ENCODE measurements at places on chromosomes 2 and 18.

GRCh38 chr18:9753846-9754245, 45.7 kb downstream of the RAB31 start:
- DNase-seq: no peak

DNA sequence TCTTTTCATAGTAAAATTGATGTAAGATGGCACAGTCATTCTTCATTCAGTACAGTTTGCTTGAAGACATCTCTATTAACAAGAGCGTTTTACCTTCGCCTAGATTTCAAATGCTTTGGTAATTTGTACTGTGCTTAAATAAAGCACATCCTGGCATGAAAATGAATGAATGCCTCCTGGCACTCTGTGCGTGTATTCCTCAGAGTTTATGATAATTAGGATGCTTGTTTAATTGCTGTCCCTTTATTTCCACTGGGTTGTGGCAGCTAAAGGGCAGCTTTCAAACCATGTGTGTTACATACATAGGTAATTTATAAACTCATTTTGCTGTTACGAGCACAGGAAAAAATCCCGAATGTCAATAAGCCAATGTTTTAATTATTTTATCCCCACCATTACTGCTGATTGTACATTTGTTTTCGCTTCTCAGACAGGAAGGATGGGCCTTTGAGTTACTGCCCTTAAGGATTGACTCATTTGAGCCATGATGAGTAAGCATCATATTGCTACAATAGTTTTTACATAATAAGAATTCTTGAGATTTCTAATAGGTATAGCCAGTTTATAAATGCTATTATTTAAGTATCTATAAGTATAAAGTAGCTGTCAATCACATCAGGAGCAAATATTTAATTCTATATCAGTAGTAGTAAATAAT, 516.5 kb downstream of the XIRP2 start:
- DNase-seq: no peak

GRCh38 chr2:209872675-209873074, 101.0 kb downstream of the UNC80 start:
- no peak for DNase-seq

DNA sequence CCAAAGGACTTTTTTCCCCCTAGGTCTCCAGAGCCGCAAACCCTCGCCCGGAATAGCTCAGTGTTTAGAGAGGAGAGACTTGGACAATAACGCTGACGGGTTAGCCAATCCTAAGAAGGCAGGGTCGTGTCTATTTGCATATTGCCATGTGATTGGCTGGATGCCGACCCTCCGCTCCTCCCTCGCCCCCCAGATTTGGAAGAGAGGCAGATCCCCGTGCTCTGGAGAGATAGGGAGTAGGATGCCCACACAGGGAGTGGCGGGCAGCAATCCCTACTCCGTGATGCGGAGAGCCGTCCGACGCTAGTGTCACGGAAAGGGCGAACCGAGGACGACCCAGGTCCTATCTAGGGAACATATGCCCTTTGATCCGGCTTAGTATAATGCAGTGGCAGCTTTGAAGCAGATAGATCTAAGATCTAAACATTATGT, 1.4 kb downstream of the WNT6 start:
- peak; percentile 79 for DNase-seq

GRCh38 chr2:152063325-152063924, 35.4 kb downstream of the CACNB4 start:
- DNase-seq: no peak

GRCh38 chr2:9264301-9264700, 57.7 kb downstream of the ASAP2 start:
- no peak for DNase-seq

DNA sequence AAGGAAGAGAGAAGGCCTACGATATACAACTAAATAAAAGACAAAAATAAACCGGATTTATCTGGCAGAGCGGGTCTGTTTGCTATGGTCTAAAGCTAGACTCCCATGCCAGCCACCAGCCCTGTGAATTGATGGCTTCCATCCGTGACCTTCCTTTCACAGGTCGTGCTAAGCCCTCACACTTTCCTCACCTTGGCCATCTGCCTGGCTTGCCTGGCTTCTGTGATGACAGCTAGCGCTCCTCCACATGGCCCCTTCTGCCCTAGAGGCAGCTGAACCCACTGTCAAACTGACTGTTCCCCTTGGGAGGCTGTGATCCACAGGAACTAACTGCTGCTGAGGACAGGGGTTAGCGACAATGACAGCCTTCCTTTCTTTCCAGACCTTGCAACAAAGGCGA, 32.5 kb downstream of the GAREM1 start:
- DNase-seq: no peak

GRCh38 chr18:25140124-25140961, 211.6 kb downstream of the ZNF521 start:
- DNase-seq: no peak

- no peak for DNase-seq
Measured at GRCh38 chr2:177072090-177072489, 140.5 kb upstream of the HNRNPA3 start.

Data from D721Med (cell line).